D721Med (cell line): ENCODE measurements at places on chromosomes 2 and 18.

- no peak for DNase-seq
Observed at GRCh38 chr18:23176701-23177432, 41.6 kb downstream of the CABLES1 start.

GRCh38 chr2:101580528-101580927 is 105.6 kb upstream of the RFX8 start:
- no peak for DNase-seq

DNA sequence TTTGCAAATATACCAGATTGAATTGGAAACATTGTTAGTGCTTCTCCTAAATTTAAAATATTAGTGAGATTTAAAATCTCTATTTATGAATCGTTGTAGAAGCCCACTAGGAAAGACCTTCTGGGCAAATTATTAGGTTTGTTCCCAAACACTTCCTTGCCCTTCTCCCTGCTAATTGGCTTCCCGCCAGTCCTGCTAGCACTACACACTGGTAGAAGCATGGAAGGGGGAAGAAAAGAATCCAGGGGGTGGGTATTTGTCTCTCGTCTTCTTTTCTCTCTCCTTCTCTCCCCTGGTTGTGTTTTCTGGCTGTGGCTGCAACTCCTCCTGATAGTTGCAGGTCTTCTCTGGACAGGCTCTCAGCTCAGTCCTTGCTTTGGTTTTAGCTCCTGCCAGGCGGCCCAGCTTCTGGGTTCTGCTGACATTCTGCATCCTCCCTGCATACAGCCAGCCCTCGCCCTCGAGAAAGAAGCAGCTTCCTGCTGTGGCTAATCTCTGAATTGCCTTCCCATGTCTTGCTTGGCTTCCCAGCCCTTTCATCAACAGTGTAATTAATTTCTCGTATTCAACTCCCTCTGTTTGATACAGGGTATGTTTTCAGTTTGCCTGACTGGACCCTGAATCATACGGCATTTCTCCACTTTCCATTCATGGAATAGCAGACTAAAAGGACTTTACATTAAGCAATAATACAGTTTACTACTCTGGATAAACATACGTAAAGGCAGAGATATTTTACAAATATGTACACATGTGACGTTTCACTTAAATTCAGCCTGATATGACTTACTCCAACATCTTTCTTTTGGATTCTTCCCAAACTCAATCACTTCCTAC is 6.9 kb upstream of the PARD3B start:
- no peak for DNase-seq

DNA sequence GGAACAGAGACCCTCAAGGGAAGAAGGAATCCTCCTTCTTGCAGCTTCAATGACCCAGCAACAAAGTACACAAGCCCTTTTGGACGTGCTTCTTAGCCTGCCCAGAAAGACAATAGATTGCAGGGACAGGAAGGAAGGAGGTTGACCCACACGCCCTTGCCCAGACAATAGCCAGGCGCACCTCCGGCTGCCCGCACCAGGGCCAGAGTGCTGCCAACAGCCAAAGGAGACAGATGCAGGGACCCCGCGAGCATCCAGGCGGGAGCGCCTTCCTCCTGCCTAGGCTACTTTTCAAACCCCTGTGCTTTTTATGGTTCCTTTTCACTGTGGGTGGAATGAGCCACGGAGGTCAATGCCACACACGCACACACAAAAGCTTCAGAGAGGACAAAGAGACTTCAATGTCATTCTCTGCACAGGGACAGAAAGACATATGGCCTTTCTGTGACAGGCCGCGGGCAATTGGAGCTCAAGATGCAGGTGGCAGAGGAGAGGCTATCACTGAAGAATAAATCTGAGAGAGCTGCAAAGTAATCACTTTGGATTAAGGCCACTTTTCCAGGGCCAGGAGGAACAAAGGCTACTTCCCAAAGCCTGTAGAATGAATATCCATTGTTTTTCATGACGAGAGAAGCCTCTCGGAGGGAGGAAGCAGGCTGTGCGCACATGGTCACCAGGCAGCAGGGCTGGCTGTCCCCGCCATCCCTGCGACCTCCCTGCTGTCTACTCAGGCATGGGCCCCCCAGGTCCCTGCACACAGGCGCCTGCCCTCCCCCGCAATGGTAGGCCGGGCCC is 300.6 kb downstream of the EIPR1 start:
- DNase-seq, result no peak
